Cerebellum (tissue), 4 donors: ENCODE measurements at places on chromosomes 11 and 22. TPM values are rescaled to one million over a fixed set of nuclear protein-coding genes. Genes with fewer than 3 reads are reported as not detected.

The RTN4R gene
- 8.0 TPM for total RNA-seq

The OR8A1 gene
- not detected for total RNA-seq

The TMPRSS13 gene
- 0.09 TPM for total RNA-seq

The GPHA2 gene
- not detected for total RNA-seq

The RFPL2 gene
- total RNA-seq: 0.73 TPM

The C11orf86 gene
- total RNA-seq: not detected

The MRGPRG gene
- not detected for total RNA-seq

GRCh38 chr22:30121960-30122359, 41.7 kb downstream of the HORMAD2 start:
- DNase-seq: no peak

DNA sequence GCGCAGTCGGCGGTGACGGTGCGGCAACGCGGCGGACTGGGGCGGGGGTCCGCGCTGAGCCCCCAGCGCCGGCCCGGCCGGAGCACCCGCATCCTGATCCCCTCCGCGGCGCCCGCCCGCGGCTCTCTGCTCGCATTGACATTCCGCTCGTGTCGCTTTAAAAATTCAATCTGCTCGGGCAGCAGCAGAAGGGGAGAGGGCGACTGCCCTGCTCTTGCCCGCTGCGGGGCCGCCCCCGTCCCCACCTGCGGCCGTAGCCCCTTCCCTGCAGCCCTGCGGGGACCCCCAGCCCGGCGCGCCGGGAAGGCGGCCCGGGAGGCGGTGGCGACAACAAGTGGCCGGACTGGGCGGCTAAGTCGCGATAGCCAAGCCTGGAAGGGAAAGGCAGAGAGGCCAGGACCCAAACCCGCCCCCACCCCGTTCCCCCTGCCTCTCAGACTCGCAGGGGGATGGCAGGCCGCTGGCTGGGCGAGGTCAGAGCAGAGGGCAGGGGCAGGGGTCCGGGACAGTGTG, 1.1 kb downstream of the CABP7 start:
- no peak for DNase-seq

GRCh38 chr11:43504316-43504950, 145.7 kb downstream of the TTC17 start:
- peak; percentile 82 for DNase-seq

- DNase-seq: no peak
These were observed 221.1 kb upstream of the NARS2 start for GRCh38 chr11:78795621-78796261.

- no peak for DNase-seq
These were observed 181.0 kb downstream of the CHST1 start for GRCh38 chr11:45484326-45484883.

DNA sequence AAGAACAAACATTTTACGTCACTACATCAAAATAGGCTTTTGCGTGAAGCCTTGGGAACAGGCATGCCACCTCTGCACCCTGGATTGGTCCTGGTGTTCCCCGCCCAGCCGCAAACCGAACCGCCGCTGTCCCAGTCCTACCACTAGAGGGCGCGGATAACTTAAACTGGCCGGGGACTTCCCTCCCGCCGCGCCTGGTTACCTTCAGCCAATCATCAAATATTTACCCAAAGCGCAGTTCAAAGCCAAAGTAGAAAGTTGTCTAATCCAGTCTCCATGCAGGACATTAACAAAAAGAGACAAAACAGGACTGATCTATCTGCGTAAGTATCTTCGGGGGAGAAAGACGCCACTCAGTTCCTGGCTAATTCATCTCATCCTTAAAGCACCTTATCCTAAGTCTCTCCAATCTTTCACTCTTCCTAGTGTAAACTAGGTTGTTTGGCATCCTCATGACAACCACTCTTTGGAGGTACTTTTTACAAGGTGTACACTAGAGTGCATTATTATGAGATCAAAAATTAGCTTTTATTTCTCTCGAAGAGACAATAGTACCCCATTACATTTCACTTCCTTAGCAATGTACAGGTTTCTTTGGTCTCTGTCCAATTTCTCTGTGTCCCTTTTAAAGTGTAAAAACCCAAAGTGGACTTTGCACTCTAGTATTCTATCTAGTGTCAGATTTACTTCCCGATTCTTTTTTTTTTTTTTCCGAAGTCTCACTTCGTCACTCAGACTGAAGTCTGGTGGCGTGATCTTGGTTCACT, 3.9 kb upstream of the CRY2 start:
- DNase-seq: peak; percentile 83

- no peak for DNase-seq
These were observed 62.3 kb downstream of the BTG4 start for GRCh38 chr11:111449696-111450479.

DNA sequence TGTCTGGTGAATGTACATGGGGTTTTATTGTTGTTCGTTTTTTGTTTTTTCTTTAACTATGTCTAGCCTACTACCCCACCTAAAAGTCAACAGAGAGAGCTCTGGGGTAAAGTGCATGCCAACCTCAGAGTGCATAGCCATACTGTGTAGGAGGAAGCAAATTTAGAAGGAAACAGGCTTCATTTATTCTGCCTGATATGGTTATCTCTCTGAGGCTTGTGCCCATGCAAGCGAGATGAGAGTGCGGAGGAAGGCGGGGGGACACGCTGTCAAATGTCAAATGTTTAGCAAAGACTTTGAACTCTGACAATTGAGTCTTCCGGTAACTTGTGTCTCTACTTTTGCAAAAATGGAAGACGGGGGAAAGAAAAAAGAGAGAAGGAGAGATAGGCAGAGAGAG, 295.5 kb downstream of the ETS1 start:
- no peak for DNase-seq

GRCh38 chr11:129282634-129283033, 90.5 kb upstream of the ARHGAP32 start:
- DNase-seq: no peak

- no peak for DNase-seq
These were observed 751.2 kb downstream of the JRKL start for GRCh38 chr11:97140885-97141494.

- no peak for DNase-seq
These were observed 83.4 kb downstream of the GALNT18 start for GRCh38 chr11:11538277-11538960.

DNA sequence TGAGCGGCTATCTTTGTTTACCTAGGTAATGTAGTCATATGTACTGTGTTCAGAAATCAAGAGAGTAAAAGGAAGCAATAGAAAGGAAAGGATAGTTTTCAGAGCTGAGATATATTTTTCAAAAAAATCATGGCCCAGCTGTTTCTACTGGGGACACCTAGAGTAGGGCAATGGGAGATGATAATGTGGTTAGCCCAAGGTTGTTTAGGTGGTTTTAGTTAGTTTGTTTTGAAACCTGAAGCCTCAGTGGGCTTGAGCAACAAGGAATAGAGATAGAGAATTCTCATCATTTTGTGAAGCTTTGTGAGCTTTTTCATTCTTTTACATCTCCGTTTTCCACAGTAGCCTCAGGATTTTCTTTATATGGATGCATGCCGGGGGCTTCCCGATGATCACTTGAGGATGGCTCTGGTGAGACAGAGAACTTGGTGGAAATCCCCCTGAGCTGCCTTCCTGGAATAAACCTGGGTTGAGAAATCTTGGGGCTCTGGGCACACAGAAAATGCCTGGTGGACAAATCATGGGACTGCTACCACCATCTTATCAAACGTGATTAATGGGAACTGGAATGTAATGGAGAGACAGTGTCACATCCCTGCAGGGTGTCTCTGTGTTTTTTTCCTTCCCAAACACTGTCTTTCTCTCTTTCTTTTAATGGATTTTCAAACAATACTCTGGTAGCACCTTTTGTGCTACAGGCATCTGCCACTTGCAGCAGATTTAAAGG, 49.0 kb downstream of the ARHGAP42 start:
- no peak for DNase-seq

DNA sequence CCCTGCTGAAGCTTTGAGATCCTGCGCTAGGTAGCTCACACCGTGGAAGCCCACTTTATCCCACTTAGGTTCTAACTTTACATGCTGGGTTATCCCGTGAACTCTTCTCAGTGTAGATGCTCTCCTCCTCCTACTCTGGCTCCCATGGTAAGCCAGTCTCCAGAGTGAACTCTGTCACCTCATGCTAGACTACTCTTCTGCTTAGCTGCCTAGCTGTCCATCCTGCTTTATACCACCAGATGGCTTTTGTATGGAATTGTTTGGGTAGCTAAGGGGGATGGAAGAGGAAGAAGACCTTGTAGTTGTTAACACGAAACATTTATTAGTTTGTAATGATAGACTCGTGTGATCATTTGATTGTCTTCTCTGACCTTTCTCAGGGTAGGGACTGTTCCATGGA, 46.8 kb downstream of the EMSY start:
- no peak for DNase-seq

DNA sequence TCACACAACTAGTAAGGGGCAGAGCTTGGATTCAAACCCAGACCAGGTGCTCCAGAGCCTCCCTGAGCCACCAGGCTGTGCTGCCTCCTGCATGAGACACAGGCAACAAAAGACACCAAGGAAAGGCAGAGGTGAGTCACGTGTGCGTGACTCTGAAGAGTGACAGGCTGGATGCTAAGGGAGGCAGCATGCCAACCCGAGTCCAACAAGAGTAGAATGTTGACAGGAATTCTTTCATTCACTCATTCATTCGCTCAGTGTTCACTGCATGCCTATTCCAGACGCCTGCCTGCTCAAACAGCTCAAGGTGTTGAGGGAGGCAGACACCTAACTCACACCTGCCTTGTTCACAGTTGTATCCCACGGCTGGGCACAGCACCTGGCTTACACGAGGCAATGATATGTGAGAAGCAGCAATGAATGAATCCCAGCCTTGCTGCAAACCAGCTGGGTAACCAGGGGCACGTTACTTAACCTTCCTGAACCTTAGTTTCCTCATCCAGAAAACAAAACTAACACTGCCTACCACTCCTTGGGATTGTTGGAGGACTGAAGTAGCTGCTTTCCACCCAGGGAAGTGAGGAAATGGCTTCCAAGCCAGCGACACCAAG, 73.8 kb upstream of the ARFGAP3 start:
- no peak for DNase-seq

DNA sequence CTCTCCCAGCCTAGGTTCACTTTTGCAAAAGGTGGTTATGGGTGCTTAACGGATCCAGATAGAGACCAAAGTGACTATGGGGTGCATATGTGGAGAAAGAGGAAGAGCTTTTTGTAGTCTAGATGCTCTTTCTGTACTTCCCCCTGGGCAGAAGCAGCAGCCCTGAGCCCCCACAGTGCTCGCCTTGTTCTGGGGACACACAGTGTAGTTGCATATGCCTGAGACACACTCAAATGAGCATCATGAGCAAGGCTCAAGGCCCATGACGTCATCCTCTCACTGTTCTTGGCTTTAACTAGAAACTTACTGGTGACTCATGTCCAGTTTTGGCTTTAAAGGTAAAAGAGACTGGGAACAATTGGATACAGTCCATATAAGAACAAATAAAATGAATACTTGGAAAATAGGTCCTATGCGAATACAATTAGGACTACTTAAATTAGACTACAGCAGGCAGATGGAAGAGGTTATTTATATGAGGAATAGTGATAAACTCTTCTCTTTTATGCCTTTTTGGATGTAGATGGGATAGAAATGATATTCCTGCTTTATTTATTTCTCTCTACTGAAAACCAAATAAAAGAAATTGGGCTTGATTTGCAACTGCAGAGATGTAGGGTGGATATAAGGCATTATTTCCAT, 20.1 kb upstream of the PEX26 start:
- peak; percentile 79 for DNase-seq

DNA sequence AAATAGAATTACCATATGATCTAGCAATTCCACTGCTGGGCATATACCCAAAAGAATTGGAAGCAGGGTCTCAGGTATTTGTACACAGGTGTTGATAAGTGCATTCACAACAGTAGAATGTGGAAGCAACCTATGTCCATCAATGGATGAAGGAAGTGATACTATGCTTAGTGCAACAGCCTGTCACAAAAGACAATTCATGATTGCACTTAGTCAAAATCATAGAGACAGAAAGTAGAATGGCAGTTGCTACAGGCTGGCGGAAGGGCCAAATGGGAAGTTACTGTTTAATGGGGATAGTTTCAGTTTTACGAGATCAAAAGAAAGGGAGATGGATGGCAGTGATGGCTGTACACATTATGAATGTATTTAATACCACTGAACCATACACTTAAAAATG, 42.0 kb downstream of the SGSM3 start:
- DNase-seq: no peak

DNA sequence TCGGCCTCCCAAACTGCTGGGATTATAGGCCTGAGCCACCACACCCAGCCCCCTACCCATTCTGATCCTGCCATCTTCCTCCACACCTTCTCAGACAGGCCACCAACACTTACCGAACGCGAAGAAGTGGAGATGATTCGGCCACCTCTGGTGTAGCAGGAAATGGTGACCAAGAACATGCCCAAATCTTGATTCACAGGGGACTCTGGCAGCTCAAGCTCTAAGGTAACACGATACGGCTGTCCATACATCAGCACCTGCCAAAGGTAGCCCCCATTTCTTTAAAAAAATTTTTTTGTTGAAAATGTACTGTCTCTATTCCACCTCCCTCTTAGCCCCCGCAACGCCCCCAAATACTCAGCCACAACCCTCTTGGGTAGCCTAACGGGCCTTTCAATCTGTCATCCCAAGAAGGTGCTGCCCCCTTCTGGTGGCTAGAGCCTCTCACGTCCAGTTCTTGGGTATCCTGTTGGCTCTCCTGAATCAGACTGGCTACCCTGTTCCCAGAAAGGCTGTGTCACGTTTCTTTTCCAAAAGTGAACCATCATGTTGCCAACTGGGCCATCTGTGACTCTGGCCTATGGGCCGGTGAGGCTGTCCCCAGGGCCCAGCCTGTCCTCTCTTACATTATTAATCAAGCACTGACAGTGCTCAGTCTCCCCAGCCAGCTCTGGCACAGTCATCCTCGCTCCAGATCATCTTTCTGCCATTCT, 5.3 kb upstream of the LRRN4CL start:
- DNase-seq: peak; percentile 91

- DNase-seq: no peak
These were observed 8.0 kb downstream of the TTC17 start for GRCh38 chr11:43366677-43367076.

GRCh38 chr11:120954381-120954780, 69.5 kb upstream of the TBCEL start:
- no peak for DNase-seq

GRCh38 chr11:61020551-61021235, 49.2 kb downstream of the CD6 start:
- no peak for DNase-seq

- no peak for DNase-seq
These were observed 164.1 kb downstream of the ARHGAP42 start for GRCh38 chr11:100851147-100851546.

- no peak for DNase-seq
These were observed 78.2 kb downstream of the PPP2R1B start for GRCh38 chr11:111688013-111688412.

- DNase-seq: no peak
These were observed 440.4 kb downstream of the INSC start for GRCh38 chr11:15555161-15555560.

DNA sequence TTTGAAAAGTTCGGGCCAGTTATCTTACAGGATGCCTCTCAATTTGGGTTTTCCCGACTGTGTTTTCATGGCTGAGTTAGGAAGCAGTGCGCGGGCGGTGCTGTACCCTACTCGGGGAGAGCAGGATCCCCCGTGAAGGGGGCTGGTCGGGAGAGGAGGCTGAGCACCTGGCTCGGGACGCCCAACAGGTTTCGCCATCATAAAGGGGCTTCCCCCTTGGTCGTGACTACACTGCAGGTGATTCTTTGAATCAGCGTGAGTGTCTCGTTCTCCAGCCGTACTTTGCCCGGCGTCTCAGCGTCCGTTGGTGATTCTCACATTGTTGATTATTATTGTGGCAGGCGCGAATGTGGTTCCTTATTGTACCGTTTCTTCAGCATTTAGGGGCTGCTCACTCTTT, 46.6 kb downstream of the ST14 start:
- no peak for DNase-seq

- DNase-seq: no peak
These were observed 9.6 kb downstream of the DENND6B start for GRCh38 chr22:50317178-50317577.
